ENCODE measurements at places on chromosomes 3 and 15.
A peak's percentile ranks its signal among the peaks of the same experiment; 100 is the strongest.

GRCh38 chr15:75232826-75233503 is 25.2 kb upstream of the GOLGA6C start:
- H3K4me3 ChIP-seq: no peak overlapping the region
- H3K27me3 ChIP-seq: peaks cover 9% of the 10 kb centered on the region
- no peak for DNase-seq
- peaks cover 22% of the 10 kb centered on the region for H3K4me1 ChIP-seq

GRCh38 chr15:50262533-50262932 is 3.0 kb downstream of the HDC start:
- no peak overlapping the region for H3K4me3 ChIP-seq
- no peaks in the 10 kb centered on the region for H3K27me3 ChIP-seq
- no peak for DNase-seq
- H3K27ac ChIP-seq: no peak overlapping the region
- H3K4me1 ChIP-seq: peaks cover 13% of the 10 kb centered on the region

DNA sequence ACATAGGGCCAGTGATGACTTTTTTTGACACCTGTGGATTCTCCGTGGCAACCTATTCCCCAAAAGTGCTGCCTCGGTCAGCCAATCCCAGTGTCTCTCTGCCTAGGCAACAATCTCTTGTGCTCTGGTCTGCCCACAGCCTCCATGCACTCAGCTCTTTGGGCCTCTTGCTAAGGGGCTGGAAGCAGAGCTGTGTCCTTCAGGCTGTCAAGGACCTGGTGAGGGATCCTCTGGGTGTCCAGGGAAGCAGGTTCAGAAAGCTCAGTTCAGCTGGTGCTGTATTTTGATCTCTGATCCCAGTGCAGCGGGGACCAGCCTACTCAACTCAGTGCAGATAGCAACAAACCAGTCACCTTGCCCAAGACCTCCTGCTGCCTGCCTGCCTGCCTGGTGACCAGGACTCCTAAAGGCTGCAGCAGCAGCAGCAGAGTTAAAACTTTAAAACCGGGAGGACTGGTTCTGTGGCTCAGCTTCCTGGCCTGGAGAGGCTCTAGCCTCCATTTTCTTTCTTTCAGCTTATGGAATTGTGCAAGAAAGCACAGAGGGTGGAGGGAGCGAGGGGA is 6.2 kb downstream of the PAK6 start:
- H3K27me3 ChIP-seq: peaks cover 2% of the 10 kb centered on the region
- DNase-seq: peak; percentile 10
- H3K36me3 ChIP-seq: no peaks in the 10 kb centered on the region
- H3K4me3 ChIP-seq: no peak overlapping the region

DNA sequence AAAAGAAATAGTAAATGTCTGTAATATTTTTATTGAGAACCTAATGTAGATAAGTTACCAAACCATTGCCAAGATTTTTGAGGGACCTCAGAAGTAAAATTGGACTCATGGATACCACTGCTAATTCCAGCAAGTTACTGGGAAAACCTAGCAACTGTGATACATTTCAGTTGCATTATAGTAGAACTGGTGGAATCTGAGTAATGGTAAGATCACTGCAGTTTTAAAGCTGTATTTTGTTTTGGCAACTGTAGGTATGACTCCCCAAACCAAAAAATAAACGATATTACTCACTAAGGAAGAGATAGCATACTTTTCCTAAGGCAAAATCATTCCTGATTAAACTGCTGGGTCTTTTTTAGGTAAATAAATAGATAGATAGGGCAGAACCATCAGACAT is 54.0 kb downstream of the ARMC8 start:
- H3K27me3 ChIP-seq: no peaks in the 10 kb centered on the region
- no peak overlapping the region for H3K4me3 ChIP-seq
- no peak for DNase-seq
- no peak overlapping the region for H3K27ac ChIP-seq

DNA sequence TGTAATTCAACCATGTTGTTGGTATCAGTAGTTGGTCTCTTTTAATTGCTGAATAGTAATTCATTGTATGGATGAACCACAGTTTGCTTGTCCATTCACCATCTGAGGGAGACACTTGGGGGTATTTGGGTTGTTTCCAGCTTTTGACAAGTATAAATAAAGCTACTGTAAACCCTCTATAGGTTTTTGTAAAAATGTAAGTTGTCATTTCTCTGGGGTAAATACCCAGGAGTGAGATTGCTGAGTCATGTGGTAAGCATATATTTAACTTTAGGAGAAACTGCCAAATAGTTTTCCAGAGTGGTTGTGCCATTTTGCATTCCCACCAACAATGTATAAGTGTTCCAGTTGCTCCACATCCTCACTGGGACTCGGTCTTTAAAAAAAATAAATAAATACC is 15.4 kb upstream of the LHFPL4 start:
- no peaks in the 10 kb centered on the region for H3K4me1 ChIP-seq
- no peak overlapping the region for H3K27ac ChIP-seq
- H3K27me3 ChIP-seq: no peaks in the 10 kb centered on the region
- DNase-seq: no peak
- H3K36me3 ChIP-seq: no peaks in the 10 kb centered on the region

- H3K4me1 ChIP-seq: no peaks in the 10 kb centered on the region
- no peaks in the 10 kb centered on the region for H3K36me3 ChIP-seq
- H3K27me3 ChIP-seq: no peaks in the 10 kb centered on the region
These were observed 406.6 kb upstream of the PPP2R3A start for GRCh38 chr3:135558906-135559305.

DNA sequence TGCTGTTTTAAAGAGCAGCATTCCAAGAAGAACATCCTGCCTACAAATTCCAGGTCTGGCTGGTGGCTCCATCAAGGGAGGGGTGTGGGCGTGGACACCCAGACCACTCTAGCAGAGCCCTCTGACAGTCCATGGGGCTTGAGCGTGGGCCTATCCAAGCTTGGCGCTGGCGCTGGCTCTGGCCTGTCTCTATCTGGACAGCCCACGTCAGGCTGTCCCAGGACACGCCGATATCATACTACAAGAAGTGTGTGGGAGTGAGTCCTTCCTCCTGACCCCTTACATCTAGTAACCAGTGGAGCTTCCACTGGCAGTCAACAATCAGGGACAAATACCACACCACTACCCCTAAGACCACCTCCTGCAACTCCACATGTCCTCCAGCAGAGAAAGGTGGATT is 17.1 kb upstream of the DUSP7 start:
- no peak overlapping the region for H3K4me3 ChIP-seq
- DNase-seq: no peak
- peaks cover 1% of the 10 kb centered on the region for H3K36me3 ChIP-seq
- peaks cover 8% of the 10 kb centered on the region for H3K4me1 ChIP-seq
- H3K27me3 ChIP-seq: no peaks in the 10 kb centered on the region
- no peak overlapping the region for H3K27ac ChIP-seq

- DNase-seq: no peak
- H3K4me3 ChIP-seq: no peak overlapping the region
- no peaks in the 10 kb centered on the region for H3K36me3 ChIP-seq
- no peak overlapping the region for H3K27ac ChIP-seq
- no peaks in the 10 kb centered on the region for H3K4me1 ChIP-seq
These were observed 270.3 kb upstream of the CCDC54 start for GRCh38 chr3:107106907-107107306.

DNA sequence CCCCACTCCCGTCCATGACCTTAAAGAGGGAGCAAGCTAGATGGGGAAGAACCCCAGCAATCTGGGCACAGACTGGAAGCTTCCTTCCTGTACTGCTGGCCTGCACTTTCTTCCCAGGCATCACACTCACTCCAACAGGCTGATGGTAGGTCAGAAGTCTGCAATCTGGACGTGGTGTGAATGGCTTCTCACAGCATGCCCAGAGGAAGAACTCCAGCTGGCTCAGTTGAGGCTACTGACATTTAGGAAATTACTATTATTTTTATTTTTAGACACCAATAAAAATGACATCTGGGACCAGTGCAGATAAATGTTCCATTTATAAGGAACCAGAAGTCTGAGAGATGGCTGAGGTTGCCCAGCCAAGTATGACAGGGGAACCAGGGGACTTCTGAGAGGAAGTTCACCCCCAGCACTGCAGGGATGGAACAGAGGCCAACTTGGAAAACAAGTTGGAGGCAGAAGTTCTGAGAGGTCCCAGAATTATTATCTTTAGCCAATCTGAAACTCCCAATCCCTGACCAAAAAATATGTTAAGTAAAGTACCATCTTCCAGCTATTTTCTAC is 163.8 kb upstream of the CTNNB1 start:
- no peaks in the 10 kb centered on the region for H3K36me3 ChIP-seq
- no peak overlapping the region for H3K27ac ChIP-seq
- 0 out of 3 replicates have a peak, but pooled peaks cover 4% of the 10 kb centered on the region for H3K27me3 ChIP-seq

DNA sequence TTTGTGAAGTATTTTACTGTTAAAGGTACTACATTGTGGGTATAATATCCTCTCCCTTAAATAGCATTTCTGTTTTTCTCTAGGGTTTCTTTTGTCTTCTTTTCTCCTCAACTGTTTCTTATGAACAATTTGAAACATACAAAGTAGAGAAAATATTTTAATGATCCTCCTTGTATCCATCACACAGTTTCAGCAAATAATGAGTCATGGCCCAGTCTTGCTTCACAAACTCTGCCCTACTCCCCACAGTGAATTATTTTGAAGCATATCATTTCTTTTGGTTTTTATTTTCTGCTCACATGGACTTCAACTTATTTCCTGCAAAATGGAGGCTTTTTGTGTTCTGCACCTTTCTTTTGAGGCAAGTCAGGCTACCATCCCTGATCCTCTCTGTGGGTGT is 6.1 kb upstream of the SCAANT1 start:
- H3K27me3 ChIP-seq: no peaks in the 10 kb centered on the region
- H3K36me3 ChIP-seq: peaks cover 14% of the 10 kb centered on the region
- no peak overlapping the region for H3K4me3 ChIP-seq
- no peak for DNase-seq
- H3K4me1 ChIP-seq: peaks cover 18% of the 10 kb centered on the region
- H3K27ac ChIP-seq: no peak overlapping the region

- no peak for DNase-seq
- peaks cover 69% of the 10 kb centered on the region for H3K4me1 ChIP-seq
- H3K27ac ChIP-seq: peak overlapping the region; percentile 56
- H3K36me3 ChIP-seq: no peaks in the 10 kb centered on the region
These were observed 1.5 kb downstream of the ARHGEF3 start for GRCh38 chr3:56800130-56800831.

- no peaks in the 10 kb centered on the region for H3K36me3 ChIP-seq
- no peak overlapping the region for H3K27ac ChIP-seq
- H3K27me3 ChIP-seq: no peaks in the 10 kb centered on the region
- no peak for DNase-seq
- H3K4me3 ChIP-seq: no peak overlapping the region
These were observed 835.4 kb upstream of the GBE1 start for GRCh38 chr3:82596805-82597204.

DNA sequence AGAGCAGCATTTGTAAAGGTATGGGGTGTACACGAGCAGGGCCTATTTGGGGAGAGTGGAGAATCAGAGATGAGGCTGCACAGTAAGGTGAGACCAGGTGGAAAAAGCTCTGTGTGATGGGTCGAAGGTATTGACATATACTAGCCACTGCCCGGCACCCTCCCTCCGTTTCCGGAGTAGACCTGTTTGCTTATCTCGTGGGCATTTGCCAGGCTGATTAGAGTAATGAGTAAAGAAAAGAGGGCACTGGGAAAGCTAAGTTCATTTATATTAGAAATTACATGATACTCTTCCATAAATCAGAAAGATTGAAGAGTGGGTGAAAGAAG is 46.2 kb upstream of the ATG7 start:
- peaks cover 5% of the 10 kb centered on the region for H3K27me3 ChIP-seq
- H3K27ac ChIP-seq: no peak overlapping the region
- no peak for DNase-seq
- no peaks in the 10 kb centered on the region for H3K36me3 ChIP-seq
- no peaks in the 10 kb centered on the region for H3K4me1 ChIP-seq

DNA sequence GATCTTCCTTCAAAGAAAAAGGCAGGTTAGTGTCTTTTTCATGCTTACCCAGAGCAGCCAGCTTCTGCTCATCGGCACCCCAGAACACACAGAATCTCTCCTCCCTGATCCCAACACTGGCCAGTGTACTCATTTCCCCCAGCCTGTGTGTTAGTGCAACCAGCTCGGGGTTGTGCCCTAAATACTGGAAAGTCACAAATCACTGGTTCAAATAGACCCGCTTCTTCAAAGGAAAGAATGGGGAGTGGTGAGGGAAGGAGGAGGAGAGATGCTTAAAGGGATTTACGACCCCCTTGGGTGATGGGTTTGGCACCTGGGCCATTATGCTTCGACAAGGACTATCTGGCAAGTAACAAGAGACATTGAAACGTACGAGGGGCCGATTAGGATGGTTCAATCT is 114.0 kb downstream of the FOXB1 start:
- no peak overlapping the region for H3K4me3 ChIP-seq
- H3K27me3 ChIP-seq: no peaks in the 10 kb centered on the region
- no peak for DNase-seq
- H3K27ac ChIP-seq: no peak overlapping the region
- no peaks in the 10 kb centered on the region for H3K4me1 ChIP-seq

DNA sequence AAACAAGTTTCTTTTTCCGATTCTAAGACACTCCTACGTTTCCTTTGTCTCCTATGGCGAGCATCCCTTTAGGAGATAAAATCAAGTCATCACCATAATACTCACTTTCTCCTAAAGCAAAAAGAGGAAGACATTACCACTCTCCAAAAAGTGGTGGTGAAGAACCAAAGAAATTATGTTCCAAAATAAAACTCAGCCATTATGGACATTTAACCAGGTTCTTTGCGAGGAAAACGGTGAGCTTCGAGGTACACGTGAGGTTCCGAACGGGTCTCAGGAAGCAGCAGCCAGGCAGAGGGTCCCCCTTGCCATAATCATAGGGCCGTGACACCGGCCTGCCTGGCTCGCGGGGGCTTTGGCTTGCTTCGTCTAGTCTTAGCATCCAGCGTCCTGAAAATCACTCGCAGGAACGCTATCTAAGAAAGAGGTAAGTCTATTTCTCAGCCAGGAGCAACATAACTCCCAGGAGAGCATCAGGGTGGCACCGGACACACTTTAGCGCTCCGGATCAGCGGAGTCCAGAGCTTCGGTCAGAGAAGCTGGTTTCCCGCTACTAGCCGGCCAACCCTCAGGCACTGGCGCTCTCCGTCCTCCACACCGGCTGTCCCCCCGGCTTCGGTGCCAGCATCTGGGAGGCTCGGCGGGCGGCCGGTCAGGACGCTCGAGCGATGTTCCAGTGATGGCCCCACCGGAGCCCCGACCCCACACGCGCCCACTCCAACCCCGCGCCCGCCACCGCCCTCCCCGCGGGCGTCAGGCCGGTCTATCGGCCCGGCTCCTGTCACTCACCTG is 581 bp downstream of the IP6K1 start:
- peak overlapping the region; percentile 81 for H3K4me3 ChIP-seq
- no peak for DNase-seq
- H3K4me1 ChIP-seq: peaks cover 58% of the 10 kb centered on the region
- peak overlapping the region; percentile 65 for H3K27ac ChIP-seq
- peaks cover 3% of the 10 kb centered on the region for H3K36me3 ChIP-seq

DNA sequence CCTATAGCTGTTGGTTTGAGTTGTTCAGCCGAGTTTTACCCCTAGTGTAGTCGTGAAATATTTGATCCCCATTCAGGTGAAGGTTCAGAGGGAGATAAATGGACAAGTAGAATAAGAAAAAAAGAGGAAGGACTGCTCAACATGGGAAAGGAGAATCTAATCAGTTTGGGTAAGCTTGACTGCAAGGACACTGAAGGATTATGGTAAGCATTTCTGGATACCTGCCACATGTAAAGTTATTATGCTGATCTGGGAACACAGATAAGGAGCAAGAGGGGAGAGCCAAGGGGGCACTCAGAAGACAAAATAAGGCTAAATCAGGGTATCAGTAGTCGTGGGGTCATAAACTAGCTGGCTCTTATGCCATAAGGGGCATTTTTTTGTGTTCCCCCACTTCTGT is 49.9 kb downstream of the TFG start:
- H3K36me3 ChIP-seq: no peaks in the 10 kb centered on the region
- no peaks in the 10 kb centered on the region for H3K27me3 ChIP-seq
- H3K4me3 ChIP-seq: no peak overlapping the region
- no peak overlapping the region for H3K27ac ChIP-seq
- DNase-seq: no peak

All from HepG2 (cell line).